ENCODE measurements at places on chromosomes 1 and 21.

- DNase-seq = no peak
These were observed 2.8 kb upstream of the ZBTB7B start for GRCh38 chr1:154999571-155000410.

DNA sequence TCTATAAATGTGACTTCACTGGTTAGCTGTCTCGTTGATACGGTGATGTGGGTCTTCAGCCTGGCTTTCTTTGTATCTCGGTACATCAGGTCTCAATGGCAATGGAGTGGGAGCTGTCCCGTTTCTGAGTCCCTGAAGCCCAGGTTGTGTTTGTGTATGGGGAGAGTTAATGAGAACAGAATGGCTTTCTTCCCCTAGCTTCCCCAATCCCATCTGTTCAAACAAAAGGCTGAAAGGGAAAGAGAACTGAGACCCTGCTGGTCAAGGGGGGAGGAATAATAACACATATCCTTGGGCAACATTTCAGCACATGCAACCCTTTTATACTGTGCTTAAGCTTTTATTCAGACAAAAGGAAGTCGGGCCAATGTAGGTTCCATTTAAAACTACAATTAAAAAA lies 28.4 kb upstream of the CASQ2 start:
- DNase-seq = no peak

DNA sequence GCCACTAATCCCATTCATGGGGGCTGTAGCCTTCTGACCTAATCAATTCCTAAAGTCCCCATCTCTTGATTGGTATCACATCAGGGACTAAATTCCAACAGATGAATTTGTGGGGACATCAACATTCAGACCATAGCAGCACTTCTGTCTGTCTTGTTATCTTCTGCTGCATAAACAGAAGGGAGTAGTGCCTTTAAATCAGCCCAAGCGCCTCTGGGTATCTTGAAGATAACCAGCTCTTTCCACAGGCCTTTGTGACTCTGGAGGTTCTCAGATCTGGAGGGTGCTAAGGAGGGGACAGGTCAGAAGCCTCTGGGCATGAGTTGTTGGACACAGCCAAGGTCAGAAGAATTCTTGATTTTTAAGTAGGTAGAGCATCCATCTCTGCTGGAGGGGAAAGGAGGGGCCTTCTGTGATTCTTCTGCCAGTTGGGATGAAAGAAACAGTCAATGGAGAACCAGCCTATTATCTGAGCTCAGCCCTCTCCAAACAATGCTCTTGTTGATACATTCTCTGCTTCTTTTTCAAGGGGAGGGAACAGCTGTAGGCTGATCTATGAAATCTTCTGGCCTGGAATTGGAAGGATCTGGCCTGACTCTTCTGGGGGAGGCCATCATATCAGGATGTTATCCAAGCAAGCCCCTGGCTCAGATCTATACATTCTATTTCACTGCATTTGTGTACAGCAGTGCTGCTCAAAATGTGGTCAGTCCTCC lies 31.3 kb upstream of the LRIG2 start:
- DNase-seq = no peak

GRCh38 chr1:211478376-211478775 lies 13.6 kb downstream of the RD3 start:
- no peak for DNase-seq

- DNase-seq = no peak
These were observed 36.2 kb downstream of the CAMK2N1 start for GRCh38 chr1:20449735-20450311.

GRCh38 chr1:201080135-201080534 lies 32.1 kb downstream of the CACNA1S start:
- DNase-seq = no peak

DNA sequence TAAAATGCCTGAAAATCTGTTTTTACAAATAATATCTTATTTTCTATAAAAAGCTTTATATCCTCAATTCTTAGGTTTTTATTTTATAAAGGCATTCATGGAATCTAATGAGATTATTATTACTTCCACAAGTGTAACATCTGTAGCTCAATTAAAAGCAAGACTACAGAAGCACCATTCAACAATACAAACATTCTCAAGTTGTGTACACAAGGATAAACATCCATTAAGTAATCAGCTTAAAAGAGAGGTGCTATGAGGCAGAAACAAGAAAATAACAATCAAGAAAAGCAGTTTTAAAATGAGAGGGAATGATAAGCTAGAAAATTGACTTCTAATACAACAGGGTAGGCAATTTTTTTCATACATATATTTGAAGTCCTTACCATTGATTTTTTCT lies 326.1 kb downstream of the MRPL39 start:
- DNase-seq = no peak

DNA sequence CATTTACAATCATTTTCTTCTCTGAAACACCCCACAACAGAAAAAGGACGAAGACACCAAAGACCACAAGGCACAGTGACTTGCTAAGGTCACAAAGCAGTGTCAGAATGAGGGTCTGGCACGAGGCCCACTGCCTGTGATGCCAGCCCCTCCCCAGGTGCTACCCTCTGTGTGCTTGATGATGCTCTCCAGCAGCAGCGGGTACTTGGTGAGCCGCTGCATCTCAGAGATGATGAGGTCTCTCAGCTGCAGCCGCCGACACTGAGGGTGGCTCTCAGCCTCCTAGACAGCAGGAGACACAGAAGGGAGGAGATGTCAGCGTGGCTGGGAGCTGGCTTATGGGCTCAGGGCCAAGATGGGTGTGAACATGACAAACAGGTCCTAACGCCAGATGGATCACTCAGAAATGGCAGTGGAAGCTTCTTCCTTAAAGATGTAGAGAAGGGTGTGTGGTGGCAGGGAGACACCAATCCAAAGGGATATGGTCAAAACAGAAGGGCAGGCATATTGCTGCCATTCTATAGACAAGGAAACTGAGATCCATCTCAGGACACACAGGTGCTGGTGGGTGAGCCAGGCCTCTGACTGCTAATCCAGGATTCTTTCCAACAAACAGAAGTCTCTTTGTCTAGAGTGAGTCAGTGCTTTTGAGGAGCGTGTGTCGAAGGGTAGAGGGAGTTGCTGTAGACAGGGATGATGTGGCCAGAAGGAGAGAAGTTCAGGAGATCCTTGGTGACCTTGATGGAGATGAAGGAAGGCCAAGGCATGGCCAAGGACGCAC lies 25.6 kb downstream of the LRRC71 start:
- DNase-seq = no peak

GRCh38 chr1:1989789-1990188 lies 13.8 kb downstream of the CFAP74 start:
- no peak for DNase-seq

DNA sequence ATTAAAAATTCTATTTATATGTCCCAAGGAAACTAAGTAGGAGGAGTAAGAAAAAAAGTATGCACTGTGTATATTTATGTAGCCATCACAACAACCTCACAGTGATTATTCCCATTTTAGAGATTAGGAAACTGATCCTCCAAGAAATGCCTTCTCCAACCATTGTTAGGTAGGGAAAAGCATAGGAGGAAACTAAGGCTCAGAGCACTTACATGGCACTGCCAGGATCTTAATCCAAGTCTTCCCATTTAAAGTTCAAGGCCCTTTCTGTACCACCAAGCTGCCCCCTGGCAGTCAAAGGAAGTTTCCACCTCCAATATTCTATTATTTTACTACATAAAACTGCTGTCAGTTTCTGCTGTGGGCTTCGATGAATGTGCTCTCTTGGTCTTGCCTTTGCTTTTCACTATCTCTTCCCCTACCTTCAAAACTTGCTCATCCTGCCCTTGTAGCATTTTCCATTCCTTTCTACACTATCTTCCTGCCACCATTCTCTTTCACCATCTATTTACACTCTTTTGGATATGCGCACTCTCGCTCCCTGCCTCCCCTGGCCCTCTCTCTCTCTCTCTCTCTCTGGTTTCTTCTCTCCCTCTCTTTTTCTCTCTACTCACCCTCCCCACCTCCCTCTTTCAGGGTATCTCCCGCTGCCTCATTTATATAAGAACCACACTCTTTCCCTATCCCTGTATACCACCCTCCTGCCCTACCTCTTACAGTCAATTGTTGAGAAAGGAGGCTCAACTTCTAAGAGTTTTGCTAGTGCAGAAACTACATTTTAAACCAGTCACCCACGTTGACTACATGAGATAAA lies 34.0 kb downstream of the PUM1 start:
- DNase-seq = no peak

- no peak for DNase-seq
These were observed 345.7 kb downstream of the ZNF326 start for GRCh38 chr1:90340606-90341005.

DNA sequence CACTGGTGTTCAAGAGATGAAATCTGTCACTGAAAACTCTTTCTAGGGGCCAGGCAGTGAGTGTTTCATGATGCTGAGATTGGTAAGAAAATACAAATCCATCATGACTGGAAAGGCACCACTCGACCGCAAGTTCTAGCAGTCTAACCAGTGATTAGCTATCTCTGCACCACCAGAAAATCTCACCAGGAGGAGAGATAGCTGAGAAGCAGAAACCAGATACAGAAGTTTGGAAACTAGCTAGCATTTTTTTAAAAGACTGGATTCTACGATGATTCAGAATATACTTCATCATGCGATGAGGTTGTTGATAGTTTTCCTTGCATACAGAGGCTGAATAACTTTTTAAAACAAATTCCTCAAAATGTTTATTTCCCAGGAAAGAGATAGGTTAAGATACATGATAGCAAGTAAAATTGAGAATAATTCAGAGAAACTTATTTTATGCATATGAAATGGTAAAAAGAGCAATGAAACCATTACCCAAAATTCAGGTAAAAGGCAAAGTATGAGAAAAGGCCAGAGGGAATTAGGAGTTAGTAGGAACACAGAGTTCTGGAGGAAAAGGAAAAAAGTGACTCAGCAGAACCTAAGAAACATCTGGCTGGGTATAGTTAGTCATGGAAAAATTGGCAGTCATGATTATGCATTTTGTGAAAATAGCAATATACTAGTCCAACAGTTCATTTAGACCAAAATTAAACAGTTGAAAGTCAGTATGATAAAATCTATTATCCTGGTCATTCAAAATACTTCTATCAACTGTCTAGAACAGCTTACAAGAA lies 3.3 kb upstream of the F3 start:
- DNase-seq = no peak

GRCh38 chr1:100928128-100928527 lies 32.2 kb downstream of the SLC30A7 start:
- DNase-seq = no peak

- DNase-seq = no peak
These were observed 85.5 kb downstream of the CAMK2N1 start for GRCh38 chr1:20400341-20401177.

GRCh38 chr1:159946242-159947187 lies 1.1 kb upstream of the IGSF9 start:
- DNase-seq = no peak

DNA sequence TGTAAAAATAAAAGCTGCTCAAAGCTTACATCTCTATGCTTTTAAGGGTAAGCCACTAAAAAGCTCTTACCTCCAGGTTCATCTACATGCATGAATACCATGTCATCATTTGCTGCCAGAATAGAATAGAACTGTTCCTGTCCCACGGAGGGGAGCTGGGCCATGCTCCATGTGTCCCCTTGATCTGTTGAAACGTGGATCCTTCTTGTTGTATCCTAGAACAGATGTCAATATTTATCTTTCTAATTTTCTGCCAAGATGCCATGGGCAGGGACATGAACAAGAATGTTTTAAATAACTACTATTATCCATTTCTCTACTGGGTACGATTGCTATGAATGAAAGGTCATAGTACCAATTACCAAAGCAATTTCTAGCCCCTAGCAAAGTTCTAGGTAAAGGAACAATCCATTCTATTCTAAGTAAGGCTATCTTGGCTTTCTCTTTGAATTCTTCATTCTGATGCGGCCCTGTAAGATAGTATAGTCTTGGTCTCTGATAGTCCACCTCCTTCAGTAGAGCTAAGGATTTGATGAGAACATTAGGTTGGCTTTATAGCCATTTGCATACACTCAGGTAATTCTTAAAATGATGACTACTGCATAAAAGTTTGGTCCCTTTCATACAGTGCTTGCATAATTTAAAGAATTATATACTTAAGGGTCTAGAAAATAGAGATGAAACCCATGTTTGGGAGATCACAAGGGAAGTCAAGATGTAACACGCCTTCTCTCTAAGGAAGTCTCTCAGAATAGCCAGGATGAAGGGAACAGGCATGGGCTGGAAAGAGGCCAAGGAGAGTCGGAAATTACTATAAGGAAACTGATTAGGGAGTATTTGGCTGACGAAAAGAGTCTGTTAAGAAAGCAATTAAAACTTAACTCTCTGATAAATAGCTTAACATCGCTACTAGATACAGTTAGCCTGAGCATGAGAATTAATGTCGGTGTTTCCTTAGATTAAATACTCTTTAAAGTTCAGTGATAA lies 35.4 kb upstream of the MYBPHL start:
- DNase-seq = no peak

- no peak for DNase-seq
These were observed 28.0 kb upstream of the KAZN start for GRCh38 chr1:14570514-14570913.
